NCI-H2107 (cell line): ENCODE measurements at places on chromosomes 2 and 18.

GRCh38 chr2:26578113-26578458 is 63.1 kb downstream of the CIB4 start:
- DNase-seq, result no peak

GRCh38 chr2:197212344-197213262 is 98.0 kb downstream of the ANKRD44 start:
- DNase-seq, result no peak

- no peak for DNase-seq
These were observed 72.3 kb downstream of the R3HDM1 start for GRCh38 chr2:135603543-135603942.

DNA sequence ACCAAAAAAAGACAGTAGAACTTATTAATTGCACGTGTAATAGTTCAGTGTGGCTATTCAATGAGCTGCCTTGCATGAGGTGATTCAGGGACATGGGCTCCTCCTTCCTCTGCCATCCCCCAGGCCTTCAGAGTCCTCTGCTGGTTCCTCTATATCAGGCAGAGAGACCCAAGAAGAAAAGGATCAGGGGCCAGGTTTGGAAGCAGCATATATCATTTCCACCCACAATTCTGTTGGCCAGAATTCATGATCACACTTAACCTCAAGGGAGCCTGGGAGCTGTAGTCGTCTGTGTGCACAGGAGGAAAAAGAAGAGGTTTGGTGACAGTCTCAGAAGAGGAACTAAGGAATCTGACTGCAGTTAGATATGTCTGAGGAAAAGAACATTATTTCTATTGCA is 114.0 kb upstream of the GLS start:
- DNase-seq, result no peak

DNA sequence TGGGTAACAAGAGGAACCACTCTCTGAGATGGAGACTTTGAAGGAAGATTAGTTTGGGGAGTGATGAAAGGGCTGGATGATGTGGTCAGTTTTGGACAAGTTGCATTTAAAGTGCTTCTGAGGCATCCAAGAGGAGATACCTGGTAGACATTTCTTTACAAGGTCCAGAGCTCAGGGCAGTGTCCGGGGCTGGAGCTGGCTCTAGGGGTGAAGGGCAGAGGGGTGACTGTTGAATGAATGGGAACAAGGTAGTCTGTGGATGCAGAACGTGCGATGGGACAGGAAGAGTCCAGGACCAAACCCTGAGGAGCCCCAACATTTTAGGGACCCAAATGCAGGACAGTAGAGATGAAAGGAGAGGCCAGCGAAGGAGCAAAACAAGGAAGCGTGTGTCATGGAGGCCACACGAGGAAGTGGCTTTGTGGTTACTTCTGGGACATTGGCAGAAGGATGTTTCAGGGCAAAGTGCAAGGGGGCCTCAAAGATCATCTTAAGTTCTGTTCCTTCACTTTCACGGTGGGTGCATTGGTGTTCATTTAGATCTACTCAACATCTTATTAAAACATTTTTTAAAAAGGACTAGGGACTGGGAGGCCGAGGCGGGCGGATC is 13.6 kb upstream of the GPR35 start:
- no peak for DNase-seq

- DNase-seq, result no peak
These were observed 120.8 kb downstream of the GAREM1 start for GRCh38 chr18:32349728-32350395.

- DNase-seq, result no peak
These were observed 480.0 kb upstream of the HS6ST1 start for GRCh38 chr2:128798502-128799283.

DNA sequence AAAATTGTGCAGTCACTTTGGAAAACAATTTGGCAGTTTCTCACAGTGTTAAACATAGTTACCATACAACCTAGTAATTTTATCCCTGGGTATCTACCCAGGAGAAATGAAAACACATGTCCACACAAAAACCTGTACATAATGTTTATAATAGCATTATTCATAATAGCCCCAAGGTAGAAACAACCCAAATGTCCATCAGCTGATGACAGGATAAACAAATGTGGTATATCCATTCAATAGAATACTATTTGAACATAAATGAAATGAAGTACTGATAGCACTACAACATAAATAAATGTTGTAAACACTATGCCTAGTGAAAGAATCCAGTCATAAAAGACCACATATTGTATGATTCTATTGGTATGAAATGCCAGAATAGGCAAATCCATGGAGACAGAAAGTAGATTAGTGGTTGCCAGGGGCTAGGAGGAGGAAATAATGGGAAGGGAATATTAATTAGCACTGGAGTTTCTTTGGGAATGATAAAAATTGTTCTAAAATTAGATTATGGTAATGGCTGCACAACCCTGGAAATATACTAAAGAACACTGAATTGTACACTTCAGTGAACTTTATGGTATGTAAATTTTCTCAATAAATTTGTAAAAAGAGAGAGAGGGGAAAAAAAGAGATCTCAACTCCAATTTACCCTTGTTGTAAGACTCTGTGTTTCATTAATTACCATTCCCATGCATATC is 20.8 kb upstream of the VIT start:
- no peak for DNase-seq

- DNase-seq, result no peak
These were observed 258.9 kb downstream of the DCC start for GRCh38 chr18:52598921-52599320.

DNA sequence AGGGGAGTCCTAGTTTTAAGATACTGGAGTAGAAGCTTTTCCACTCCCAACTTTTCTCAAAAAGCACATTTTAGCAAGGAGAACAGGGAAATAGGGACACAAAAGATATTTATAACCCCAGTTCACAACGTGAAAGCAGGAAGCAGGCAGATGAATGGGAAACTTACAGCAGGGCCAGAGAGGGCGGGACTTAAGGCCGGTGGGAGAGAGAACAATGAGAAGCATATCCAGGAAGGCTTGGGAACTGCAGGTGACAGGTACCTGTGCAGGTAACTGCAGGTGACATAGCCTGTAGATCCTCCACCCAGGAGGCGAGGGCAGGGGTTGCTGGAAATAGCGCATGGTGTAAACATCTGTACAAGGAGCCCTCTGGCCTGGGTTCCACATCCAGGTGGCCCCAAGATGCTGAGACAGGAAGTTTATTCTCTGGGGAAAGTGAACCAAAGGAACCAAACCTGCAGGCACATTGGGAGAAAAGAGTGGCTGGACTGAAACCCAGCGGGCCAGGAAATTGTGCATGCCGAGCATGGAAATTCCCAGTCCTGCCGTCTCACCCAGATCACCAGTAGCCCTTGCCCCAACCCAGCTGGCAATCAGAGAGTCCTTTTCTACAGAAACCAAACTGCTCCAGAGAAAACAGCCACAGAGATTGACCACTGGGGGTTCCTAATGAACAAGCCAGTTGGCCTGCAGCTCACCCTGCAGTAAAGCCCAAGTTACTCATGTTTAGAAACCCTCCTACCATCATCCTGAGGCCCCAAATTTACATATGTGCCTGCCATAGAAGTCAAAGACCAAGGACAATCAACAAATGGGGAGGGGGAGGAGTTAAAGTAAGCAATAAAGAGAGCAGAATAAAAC is 24.3 kb upstream of the COL6A3 start:
- no peak for DNase-seq

GRCh38 chr2:99960790-99961189 is 181.6 kb downstream of the AFF3 start:
- DNase-seq, result no peak

- DNase-seq, result no peak
These were observed 737.5 kb downstream of the SATB2 start for GRCh38 chr2:198720266-198720665.

- no peak for DNase-seq
These were observed 1.3 kb downstream of the ADCYAP1 start for GRCh38 chr18:905948-906415.
